ENCODE measurements at places on chromosomes 5 and 9.

- no peak for DNase-seq
Observed at GRCh38 chr9:97864396-97864795, 11.4 kb downstream of the FOXE1 start.

GRCh38 chr9:97866848-97867247, 13.8 kb downstream of the FOXE1 start:
- no peak for DNase-seq

DNA sequence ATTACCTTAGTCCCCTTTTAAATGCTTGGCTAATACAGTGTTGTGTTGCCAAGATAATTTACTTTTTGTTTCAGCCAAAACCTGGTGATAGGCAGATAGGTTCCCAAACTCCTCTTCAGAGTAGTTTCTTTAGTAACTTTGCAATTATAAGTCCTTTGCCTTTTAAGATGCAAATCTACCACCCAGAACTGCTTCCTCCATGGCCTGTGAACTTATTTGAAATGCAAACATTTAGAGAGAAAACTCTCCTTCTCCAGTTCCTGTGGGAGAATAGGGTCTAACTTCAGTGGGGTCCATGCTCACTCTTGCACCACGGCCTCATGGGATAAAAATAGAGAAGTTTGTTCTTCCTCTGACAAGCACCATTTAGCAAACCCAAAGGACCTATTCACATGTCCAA, 1955.4 kb upstream of the CDH6 start:
- DNase-seq = no peak

DNA sequence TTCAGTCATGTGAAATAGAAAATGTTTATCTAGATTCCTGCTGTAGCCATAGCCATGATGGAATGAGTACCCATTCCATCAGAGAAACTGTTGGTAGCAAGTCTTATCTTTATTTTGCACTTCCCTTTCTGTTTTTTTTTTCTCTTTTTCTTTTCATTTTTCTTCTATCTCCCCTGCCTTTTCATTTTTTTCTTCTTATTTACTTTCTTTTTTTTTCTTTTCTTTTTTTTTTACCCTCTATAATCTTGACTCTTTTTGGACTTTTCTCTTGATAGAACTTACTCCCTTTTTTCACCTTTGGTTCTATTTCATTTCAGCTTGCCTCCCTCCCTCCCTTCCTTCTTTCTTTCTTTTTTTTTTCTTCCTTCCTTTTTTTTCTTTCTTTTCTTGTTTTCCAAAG, 15.4 kb downstream of the SLC25A46 start:
- no peak for DNase-seq

- peak; percentile 74 for DNase-seq
Observed at GRCh38 chr9:128382261-128382660, 11.1 kb downstream of the URM1 start.

DNA sequence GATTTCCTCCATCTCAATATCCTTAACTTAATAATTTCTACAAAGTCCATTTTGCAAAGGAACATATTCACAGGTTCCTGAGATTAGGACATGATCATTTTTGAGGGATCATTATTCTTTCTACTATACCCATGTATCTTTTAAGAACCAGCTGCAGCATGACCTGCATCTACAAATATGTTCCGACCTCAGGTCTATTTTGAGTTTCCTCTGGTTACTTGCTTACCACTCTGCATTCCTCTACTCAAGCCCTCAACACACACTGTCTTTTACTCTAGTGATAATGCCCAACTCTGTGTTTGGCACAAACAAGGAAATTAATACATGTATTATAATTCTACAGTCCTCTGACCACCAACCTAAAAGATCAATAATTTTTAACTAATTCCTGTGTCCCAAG, 386.1 kb downstream of the DNAH5 start:
- DNase-seq = no peak

DNA sequence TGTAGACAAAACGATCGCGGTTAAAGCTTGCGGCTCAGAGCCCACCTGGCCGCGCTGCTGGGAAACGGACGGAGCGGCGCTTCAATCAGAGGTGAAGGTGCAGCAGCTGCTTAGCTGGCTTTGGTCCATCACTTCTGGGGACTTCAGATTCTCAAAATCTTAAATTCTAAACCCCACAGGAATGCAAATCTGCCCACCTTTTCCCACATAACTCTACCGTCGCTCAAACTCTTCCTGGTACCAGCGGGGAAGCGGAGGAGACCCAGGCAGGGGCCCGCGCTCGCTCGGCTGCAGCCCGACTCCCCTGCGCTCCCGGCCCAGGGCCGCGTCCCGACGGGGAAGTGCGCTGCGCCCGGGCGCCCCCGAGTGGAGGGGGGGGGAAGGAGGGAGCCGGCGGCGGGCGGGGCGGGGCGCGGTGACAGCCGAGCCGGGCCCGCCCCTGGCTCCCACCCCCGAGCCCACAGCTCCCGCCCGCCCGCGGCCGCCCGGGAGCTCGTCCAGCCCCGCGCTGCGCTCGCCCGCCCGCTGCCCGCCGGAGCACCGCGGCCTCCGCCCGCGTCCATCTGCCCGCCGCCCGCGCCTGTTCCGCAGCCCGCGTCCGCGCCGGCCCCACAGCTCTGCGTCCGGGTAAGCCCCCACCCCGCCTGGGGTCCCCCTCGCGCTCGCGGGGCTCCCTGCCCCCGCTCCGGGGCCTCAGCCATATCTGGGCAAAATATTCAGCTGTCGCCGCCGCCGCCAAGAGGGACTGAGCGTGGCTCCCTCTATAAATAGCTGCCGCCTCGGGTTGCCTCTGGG, at the start of gene TMOD1:
Gene TMOD1 (plus strand): TSS at position 490 of the 795 bp plus-strand sequence. CDS start 22,523 bp downstream, outside the sequence.
- DNase-seq = peak; percentile 3

DNA sequence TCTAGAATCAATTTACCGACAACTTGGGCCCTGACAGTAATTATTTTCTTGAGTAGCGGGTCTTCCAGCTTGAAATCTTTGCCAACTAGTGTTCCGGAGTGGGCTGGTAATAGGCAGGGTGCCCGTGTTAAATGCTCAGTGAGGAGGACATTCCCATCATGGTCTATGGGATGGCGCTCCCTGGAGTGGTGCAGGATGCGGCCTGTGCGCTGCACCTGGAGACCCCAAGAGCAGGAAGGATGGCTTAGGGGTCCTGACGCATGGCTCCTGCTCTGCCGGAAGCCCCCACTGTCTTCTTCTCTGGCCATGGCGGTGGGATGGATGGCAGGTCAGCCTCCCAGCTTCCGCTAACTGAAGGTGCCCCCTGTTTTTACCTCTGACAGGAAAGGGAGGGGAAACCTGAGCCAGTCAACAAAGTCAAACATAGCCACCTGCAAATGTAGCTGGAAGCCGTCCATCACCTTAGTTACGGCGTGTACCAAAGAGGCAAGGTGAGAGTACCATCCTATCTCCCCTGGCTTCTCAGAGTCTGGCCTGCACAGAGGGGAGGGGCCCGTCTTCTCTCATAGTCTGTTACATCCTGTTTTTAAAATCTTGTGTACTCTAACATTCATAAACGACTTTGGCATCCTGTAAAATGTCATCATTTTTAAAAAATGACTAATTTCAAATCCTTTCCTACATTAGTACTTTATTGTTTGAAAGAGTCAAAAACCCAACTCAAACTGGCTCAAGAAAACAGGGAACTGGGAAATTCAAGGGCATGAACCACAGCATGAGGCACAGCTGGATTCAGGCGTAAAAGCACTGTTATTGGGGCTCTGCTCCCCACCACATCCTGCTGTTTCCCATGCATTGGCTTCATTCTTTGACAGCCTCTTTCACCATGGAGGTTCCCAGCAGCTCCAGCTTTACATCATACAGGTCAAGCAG, 28.5 kb upstream of the UNC5A start:
- no peak for DNase-seq

DNA sequence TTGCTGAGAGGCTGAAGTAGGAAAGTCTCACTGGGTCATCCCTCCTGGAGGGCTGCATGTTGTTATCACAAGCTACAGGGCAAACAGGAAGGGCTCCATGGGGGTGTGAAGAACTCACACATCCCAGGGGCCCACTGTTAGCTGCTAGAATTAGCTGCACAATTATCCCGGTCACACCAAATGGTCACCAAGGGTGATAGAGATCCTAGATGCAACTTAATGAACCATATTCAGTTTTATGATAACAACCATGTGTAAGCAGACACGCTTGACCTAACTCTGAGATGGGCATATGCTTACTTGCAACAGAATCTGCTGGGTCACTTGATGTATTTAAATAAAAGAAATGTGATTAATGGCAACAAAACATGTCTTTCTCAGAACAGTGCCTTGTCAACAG, 143.5 kb upstream of the C6 start:
- no peak for DNase-seq

DNA sequence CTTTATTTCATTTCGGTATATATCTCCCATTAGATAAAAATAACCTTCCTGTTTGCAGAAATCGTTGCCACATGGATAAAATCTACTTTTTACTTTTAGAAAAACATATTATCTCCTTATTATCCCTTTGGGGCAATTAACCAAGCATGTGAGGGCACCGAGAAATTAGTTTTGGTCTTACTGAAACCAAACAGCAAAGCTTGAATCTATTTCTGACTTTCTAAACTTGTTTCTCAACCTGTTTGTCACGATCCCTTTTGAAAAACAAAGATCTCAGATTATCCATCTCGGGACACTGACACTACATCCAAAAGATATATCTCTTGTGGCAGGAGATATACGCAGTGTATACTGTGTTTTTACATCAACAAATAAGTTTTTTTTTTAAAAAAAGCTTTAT, 2.3 kb downstream of the TUT7 start:
- no peak for DNase-seq

DNA sequence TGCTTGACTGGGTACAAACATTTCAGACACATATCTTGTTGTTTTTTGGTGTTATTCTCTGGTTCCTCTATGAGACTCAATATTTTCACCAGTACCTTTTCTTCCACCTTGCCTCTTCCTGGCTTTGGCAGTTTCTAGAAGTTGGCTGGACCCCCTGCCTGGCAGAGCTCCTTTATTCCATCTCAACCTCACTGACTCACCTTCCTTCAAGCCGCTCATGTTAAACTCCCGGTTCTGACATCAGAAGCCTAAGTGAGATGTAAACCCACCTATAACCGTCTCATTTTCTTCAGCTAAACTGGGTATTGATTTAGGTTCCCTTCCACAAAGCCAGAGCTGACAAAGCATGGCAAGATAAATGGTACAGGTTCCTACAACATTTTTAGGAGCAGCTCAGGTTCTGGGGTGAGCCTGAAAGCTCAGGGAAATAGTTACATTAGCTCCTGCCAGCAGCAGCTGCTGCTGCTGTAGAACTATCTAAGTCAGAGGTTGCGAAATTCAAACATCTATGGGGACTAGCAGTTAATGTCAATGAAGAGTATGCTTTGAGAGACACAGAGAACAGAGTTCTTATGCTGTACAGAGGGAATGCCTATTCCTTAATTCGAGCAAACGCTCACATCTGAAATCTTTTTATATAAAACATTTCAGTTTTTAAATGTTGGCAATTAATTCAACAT, 197.1 kb upstream of the NR3C1 start:
- no peak for DNase-seq

GRCh38 chr9:120592210-120592609, 12.2 kb upstream of the CDK5RAP2 start:
- DNase-seq = no peak

- DNase-seq = no peak
Observed at GRCh38 chr5:110092955-110093785, 403.4 kb downstream of the MAN2A1 start.

GRCh38 chr9:4558371-4558998, 68.2 kb downstream of the SLC1A1 start:
- DNase-seq = no peak

- DNase-seq = no peak
Observed at GRCh38 chr5:140075371-140075770, 32.3 kb upstream of the NRG2 start.

- DNase-seq = no peak
Observed at GRCh38 chr9:3825721-3826120, 299.9 kb upstream of the RFX3 start.

DNA sequence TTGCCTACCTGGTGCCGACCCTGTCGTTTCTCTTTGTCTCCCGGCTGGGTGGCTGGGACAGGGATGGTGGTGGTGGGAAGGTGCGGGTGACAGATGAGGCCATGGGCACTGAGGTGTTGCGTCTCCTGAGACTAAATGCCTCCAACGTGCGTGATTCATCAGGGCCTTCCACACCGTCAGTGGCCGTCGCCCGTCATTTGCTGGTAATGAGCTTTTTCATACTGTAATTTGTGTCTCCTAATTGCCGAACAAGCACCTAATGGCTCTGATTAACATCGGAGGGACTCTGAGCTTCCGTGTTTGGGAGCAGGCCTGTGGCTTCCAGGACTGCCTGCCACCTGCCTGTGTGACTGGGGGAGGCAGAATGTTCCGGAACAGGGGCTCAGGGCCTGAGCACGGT, 35.2 kb downstream of the RXRA start:
- no peak for DNase-seq

GRCh38 chr9:135990468-135991429, 29.6 kb upstream of the UBAC1 start:
- DNase-seq = no peak

Data from DMS79 (cell line).